SJSA1 (cell line): ENCODE measurements at places on chromosomes 6 and 20. TPM values are rescaled to one million over a fixed set of nuclear protein-coding genes. Genes with fewer than 3 reads are reported as not detected.

DNA sequence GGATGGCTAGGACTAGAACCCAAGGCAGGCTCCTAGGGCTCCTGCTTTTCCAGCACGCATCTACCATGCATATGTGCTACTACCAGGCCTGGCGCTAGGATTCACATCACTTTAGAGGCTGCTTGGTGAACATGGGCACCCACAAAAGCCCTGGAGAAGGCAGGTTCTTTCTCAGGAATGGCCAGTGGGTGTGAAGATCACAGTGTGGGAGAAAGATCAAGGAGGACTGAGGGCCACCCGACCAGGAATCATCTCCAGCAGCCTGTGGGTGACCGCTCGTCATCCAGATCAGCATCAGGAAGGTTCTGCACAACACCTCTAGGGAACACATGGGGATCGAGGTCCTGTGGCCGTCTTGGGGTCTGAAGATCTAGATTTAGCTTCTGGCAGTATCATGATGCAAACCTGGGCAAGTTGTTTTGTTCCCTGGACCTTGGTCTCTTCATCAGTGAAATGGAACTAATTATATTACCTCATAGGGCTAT is 27.3 kb downstream of the SRSF3 start:
- DNase-seq = no peak

LAMA2 gene
- total RNA-seq = 2.1 and 3.3 TPM in 2 replicates

DNA sequence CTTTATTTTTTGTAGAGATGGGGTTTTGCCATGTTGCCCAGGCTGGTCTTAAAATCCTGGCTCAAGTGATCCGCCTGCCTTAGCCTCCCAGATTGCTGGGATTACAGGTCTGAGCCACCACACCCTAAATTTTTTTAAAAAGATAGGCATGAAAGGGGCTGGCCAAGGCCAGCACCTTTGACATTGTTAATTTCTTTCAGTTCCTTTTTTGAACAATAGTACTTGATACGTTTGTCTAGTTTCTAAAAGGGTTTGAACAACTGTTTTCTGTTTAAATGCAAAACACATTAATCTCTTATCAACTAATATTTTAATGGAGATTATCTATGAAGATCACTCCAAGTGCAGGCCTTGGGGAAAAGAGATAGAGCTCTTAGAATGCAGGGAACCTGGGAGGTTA is 37.6 kb upstream of the PTPRK start:
- DNase-seq = no peak

GRCh38 chr20:53175135-53175780 is 203.1 kb downstream of the TSHZ2 start:
- DNase-seq = no peak

SLC17A3 gene
- not detected in 2 replicates for total RNA-seq

- DNase-seq = no peak
These were observed 37.9 kb downstream of the E2F3 start for GRCh38 chr6:20439558-20439957.

ZSCAN26 gene
- total RNA-seq = 11.7 and 17.4 TPM in 2 replicates

GRCh38 chr6:1191141-1191630 is 120.7 kb upstream of the FOXQ1 start:
- no peak for DNase-seq

GRCh38 chr6:2384528-2384927 is 139.1 kb upstream of the GMDS start:
- DNase-seq = no peak

NINL gene
- total RNA-seq = 10.7 and 14.3 TPM in 2 replicates

C6orf15 gene
- not detected in 2 replicates for total RNA-seq

DNA sequence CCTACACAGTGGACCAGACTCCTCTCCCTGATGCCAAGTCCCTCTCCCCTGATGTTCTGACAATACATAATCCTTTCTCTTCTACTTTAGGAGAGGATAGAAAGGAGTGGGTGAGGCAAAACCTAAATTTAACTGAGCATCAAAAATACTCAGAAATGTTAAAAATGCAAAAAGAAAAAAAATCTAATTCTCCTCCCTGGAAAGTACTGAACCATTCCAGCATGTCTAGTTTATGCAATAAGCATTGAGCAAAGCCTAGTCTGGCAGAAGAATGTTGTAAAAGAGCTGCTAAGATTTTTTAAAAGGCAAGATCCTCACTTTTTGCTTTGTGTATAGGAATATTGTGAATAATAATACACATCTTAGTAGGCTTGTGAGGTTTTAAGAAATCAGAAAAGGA is 116.6 kb upstream of the STXBP5 start:
- DNase-seq = no peak

- DNase-seq = no peak
These were observed 130.9 kb downstream of the TRMT11 start for GRCh38 chr6:126117251-126117650.

DNA sequence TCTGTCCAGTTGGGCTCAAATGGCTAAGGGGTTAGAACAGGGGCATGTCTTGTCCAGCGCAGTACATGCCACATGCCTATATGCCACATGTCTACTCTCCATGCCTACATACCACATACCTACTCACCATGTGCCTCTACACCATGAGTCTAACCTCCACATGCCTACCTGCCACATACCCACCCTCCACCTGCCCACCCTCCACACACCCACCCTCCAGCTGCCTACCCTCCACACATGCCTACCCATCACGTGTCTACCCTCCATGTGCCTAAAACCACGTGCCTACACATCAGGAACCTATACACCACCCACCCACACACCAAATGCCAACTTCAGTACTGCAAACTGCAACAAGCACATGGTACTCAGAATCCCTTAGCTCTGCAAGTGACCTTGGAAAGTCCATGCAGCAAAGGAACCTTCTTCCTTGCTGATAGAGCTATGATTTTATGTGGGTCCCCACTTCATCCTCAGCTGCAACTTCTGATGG is 113.0 kb upstream of the CST7 start:
- peak; percentile 31 for DNase-seq

DNA sequence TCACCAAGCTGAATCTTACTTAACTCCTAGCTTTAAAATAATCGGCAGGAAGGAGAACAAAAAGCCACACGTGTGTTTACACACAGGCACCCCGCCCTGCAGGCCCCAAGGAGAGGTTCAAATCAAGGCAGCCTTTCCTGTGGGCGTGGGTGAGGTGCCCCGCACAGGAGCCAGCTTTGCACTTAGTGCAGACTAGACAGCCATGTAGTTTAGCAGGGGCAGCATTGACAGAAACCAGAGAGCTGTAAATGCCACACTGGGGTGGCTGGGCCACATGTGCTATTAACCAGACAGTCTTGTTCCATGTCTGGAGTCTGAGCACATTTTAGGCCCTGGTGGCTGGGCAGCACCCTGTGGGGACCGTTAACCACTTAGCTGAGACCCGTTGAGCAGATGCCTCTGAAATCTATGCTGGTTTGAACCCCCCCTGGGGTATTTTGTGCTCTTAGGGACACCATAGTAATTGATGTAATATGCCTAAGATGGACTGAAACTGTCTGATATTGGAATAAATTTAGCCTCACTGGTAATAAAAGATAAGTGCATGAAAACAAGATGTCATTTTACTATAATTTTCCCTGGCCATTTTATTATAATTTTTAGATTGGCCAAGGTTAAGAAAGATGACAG is 106.4 kb upstream of the KCNG1 start:
- DNase-seq = no peak

- no peak for DNase-seq
These were observed 31.9 kb upstream of the NOX3 start for GRCh38 chr6:155487371-155488130.

GRCh38 chr6:67640484-67640883 is 994.6 kb upstream of the ADGRB3 start:
- no peak for DNase-seq
